Heart left ventricle (tissue), 16 donors: ENCODE measurements at places on chromosomes 3 and 15. TPM values are rescaled to one million over a fixed set of nuclear protein-coding genes. Genes with fewer than 3 reads are reported as not detected.
A peak's percentile ranks its signal among the peaks of the same experiment; 100 is the strongest.

Gene FOXB1
- not detected for polyA plus RNA-seq

- H3K36me3 ChIP-seq = no peaks in the 10 kb centered on the region
- no peak for DNase-seq
- peaks cover 35% of the 10 kb centered on the region for H3K4me1 ChIP-seq
- no peaks in the 10 kb centered on the region for H3K27me3 ChIP-seq
- H3K27ac ChIP-seq = peak overlapping the region; percentile 92
Measured at GRCh38 chr15:44427756-44428724, 611 bp downstream of the CTDSPL2 start.

- no peak overlapping the region for H3K27ac ChIP-seq
- no peaks in the 10 kb centered on the region for H3K27me3 ChIP-seq
- no peak overlapping the region for H3K4me3 ChIP-seq
- no peak for DNase-seq
- H3K36me3 ChIP-seq = no peaks in the 10 kb centered on the region
- no peaks in the 10 kb centered on the region for H3K4me1 ChIP-seq
Measured at GRCh38 chr3:161540594-161540993, 44.0 kb downstream of the OTOL1 start.

- H3K4me1 ChIP-seq = no peaks in the 10 kb centered on the region
- no peak overlapping the region for H3K4me3 ChIP-seq
- no peak for DNase-seq
- no peak overlapping the region for H3K27ac ChIP-seq
Measured at GRCh38 chr3:30986551-30986950, 92.1 kb upstream of the GADL1 start.

- H3K4me3 ChIP-seq = no peak overlapping the region
- no peak for DNase-seq
- no peaks in the 10 kb centered on the region for H3K27me3 ChIP-seq
- H3K36me3 ChIP-seq = no peaks in the 10 kb centered on the region
Measured at GRCh38 chr15:98916826-98917225, 90.8 kb downstream of the PGPEP1L start.
